ENCODE measurements at places on chromosomes 5 and 9. TPM values are rescaled to one million over a fixed set of nuclear protein-coding genes. Genes with fewer than 3 reads are reported as not detected.

Gene SPAG8
- 2.2 TPM for total RNA-seq

Gene C1QTNF3
- 4.0 TPM for total RNA-seq

Gene CCL27
- not detected for total RNA-seq

Gene PAPPA
- total RNA-seq: 2.6 TPM

Gene IFNA2
- not detected for total RNA-seq

Gene ZNF879
- total RNA-seq: 4.8 TPM

Gene F2RL1
- 13.8 TPM for total RNA-seq

Gene AK1
- 23.5 TPM for total RNA-seq

Gene ARHGEF28
- total RNA-seq: 31.5 TPM

Gene CXCL14
- 46.9 TPM for total RNA-seq

- H3K36me3 ChIP-seq: no peaks in the 10 kb centered on the region
- no peak overlapping the region for H3K4me3 ChIP-seq
- DNase-seq: no peak
- no peak overlapping the region for H3K27ac ChIP-seq
- H3K4me1 ChIP-seq: no peaks in the 10 kb centered on the region
- H3K27me3 ChIP-seq: no peaks in the 10 kb centered on the region
Measured at GRCh38 chr5:72018143-72018803, 89.0 kb upstream of the MAP1B start.

DNA sequence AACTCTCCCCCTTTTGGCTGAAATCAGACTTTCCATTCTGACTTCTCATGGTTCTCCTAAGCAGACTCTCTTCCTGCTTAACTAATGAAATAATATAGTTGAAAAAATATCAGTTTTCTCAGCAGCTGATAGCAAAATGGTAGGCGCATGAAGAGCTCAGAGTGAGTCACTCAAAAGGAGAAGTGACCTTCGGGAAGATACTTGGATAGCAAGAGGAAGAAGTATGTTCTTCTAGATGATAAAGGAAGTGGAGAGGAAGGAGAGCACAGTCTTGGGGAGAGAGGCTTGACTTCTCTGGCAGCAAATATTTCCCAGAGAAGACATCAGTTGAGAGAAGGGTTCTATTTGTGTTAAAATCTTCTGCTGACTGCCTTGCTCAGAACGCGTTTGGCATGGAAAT is 101.5 kb downstream of the TAF11L14 start:
- no peak overlapping the region for H3K4me3 ChIP-seq
- H3K27ac ChIP-seq: no peak overlapping the region
- DNase-seq: no peak

DNA sequence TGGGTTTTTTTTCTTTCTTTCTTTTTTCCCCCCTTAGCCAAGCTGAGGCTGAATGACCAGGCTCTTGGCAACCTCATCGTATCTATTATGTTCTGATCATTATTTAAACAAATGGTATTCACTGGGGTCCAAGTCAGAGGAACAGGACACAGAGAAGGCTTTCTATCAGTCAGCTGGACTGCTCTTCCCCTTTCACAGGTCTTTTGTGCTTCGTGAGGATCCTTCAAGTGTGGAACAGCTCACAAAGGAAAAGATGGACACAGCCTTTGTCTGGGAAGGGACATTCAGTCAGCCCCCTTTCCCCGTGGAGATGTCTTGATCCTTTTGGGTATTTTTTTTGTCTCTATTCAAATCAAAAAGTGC is 54.2 kb upstream of the DPYSL3 start:
- no peaks in the 10 kb centered on the region for H3K4me1 ChIP-seq
- H3K27ac ChIP-seq: no peak overlapping the region
- DNase-seq: no peak
- H3K4me3 ChIP-seq: no peak overlapping the region
- H3K27me3 ChIP-seq: no peaks in the 10 kb centered on the region
- H3K36me3 ChIP-seq: no peaks in the 10 kb centered on the region

GRCh38 chr5:102889033-102889432 is 133.9 kb downstream of the PAM start:
- H3K36me3 ChIP-seq: no peaks in the 10 kb centered on the region
- no peak for DNase-seq

GRCh38 chr5:107615299-107615817 is 55.4 kb downstream of the EFNA5 start:
- no peaks in the 10 kb centered on the region for H3K27me3 ChIP-seq
- H3K27ac ChIP-seq: no peak overlapping the region
- no peak overlapping the region for H3K4me3 ChIP-seq
- DNase-seq: no peak

GRCh38 chr9:138099803-138100598 is 222.4 kb downstream of the CACNA1B start:
- no peaks in the 10 kb centered on the region for H3K27me3 ChIP-seq
- no peak overlapping the region for H3K4me3 ChIP-seq
- no peak for DNase-seq
- H3K4me1 ChIP-seq: no peaks in the 10 kb centered on the region
- H3K27ac ChIP-seq: no peak overlapping the region

- H3K4me3 ChIP-seq: no peak overlapping the region
- H3K27me3 ChIP-seq: peaks cover 7% of the 10 kb centered on the region
- H3K36me3 ChIP-seq: no peaks in the 10 kb centered on the region
- H3K27ac ChIP-seq: no peak overlapping the region
Measured at GRCh38 chr5:132816554-132816953, 3.5 kb downstream of the SOWAHA start.

- no peaks in the 10 kb centered on the region for H3K4me1 ChIP-seq
- DNase-seq: no peak
- H3K27me3 ChIP-seq: no peaks in the 10 kb centered on the region
Measured at GRCh38 chr5:133928587-133929393, 39.6 kb downstream of the C5orf15 start.

- no peak overlapping the region for H3K4me3 ChIP-seq
- peaks cover 8% of the 10 kb centered on the region for H3K4me1 ChIP-seq
- no peaks in the 10 kb centered on the region for H3K27me3 ChIP-seq
Measured at GRCh38 chr9:113153599-113153998, 2.8 kb downstream of the SLC31A2 start.

DNA sequence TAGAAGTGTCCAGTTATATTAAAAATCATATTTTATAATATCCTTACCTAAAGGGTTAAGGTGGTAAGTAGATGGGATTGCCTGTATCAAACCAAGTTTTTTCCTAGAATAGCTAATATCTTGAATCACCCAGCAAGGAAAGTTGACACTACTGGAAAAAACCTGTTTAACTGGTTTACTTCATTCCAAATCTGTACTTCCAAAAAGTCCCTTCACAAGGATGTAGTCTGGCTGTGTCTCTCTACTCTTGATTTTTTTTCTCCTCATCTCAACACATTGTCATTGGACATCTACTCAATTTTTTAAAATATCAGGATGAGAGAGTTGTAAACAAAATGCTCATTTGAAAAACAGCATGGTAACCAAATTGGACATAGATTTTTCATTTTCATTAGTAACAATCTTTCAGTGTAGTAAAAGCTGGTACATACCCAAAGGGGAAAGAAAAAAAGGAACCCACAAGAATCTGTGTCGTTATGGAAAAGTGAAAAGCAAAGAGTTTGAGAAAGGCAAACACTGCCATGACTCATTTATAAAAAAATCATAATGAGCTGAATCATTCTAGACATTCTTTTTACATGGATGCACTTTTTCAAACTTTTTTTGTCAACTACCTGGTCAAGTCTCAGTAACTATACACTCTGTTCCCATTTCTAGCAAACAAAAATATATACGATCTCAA is 173.5 kb downstream of the GLIS3 start:
- H3K4me1 ChIP-seq: no peaks in the 10 kb centered on the region
- H3K4me3 ChIP-seq: no peak overlapping the region
- H3K27me3 ChIP-seq: no peaks in the 10 kb centered on the region
- no peaks in the 10 kb centered on the region for H3K36me3 ChIP-seq

DNA sequence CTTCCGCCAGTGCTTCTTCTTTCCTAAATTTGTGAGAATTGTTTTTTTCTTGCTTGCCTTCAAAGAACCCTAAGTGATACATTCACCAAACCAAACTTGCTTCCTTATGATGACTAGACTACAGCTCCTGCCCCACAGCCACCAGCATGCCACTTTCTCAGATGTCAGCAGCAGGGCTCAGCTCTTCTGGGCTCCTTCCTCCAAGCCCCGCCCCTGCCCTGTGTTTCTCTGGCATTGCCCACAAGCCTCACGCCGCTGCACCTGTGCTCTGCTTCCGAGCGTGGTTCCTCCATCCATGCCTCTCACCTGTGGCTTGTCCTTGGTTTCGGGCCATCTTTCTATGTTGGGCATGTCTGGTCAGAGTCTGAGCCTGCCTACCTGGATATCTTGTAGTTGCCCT is 10.6 kb downstream of the UNC5A start:
- H3K27ac ChIP-seq: no peak overlapping the region
- H3K4me3 ChIP-seq: no peak overlapping the region
- H3K36me3 ChIP-seq: no peaks in the 10 kb centered on the region
- H3K27me3 ChIP-seq: peaks cover 8% of the 10 kb centered on the region
- H3K4me1 ChIP-seq: no peaks in the 10 kb centered on the region

DNA sequence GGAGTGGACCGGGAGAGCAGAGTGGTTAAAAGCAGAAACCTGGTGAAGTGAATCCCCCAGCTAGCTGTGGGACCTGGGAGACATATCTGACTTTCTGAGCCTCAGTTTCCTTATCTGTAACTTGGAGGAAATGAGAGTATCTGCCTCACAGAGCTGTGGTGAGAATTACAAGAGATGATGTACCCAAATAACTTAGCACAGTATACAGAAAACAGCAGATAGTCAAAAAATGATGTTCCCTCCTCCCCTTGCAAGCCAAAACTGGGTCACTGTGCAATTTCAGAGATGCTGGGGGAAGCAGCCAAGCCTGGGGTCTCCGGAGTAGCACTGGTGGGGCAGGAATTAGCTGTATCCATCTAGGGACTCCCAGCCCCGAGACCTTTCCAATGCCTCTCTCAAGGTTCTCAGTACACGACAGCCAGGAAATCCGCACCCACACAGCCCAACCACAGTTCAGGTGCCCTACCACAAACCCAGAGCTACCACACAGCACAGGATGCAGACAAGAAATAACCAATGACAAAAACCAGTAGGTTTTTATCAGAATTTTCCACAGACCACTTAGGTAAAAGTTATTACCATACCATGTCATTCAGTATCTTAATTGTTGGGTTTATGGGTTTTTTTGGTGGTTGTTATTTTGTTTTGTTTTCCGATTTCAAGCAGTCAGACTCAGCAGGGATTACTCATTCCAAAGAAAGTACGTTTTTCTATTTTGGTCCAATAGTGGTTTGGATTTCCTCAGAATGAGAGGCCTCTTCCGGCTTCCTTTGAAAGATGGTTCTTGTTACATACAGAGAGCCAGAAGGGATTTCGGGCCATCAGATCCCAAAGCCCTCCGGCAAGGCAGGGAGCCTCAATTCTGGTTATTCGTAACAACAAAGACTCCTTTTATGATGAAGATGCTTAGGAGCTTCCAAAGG is 4.9 kb upstream of the HRH2 start:
- no peak for DNase-seq
- no peaks in the 10 kb centered on the region for H3K27me3 ChIP-seq
- no peaks in the 10 kb centered on the region for H3K4me1 ChIP-seq
- no peaks in the 10 kb centered on the region for H3K36me3 ChIP-seq

DNA sequence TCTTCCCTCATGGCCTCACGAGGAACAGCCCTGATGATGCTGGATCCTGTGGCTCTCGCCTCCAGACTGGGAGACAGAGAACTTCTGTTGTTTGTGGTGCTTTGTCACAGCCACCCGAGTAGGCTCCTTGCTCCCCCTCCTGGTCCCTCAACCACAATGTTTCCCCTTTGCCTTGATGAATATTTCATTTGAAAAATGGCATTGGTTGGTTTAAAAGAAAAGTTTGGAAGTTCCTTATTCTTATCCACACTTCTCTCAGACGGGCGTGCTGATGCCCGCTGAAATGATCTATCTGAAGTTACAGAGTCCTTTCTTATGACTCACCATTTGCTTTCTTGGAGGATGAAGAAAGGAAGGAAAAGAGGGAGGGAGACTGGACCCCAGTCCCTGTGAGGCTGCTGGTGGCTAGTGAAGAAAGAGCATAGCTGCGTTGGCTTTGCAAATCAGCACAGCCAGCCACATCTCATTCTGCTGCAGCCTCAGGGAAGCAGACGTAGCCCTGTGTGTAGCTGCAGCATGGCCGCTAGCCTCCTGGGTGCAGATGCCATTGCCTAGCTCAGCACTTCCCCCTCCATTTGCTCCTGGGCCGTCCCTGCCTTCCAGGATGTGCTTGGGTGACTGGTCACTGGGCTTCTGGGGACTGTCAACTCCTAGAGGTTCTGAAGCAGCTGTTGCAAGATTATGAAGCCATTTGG is 185.9 kb downstream of the ERCC6L2 start:
- H3K27ac ChIP-seq: no peak overlapping the region
- H3K27me3 ChIP-seq: no peaks in the 10 kb centered on the region
- H3K4me1 ChIP-seq: no peaks in the 10 kb centered on the region
- no peak overlapping the region for H3K4me3 ChIP-seq
- DNase-seq: no peak

DNA sequence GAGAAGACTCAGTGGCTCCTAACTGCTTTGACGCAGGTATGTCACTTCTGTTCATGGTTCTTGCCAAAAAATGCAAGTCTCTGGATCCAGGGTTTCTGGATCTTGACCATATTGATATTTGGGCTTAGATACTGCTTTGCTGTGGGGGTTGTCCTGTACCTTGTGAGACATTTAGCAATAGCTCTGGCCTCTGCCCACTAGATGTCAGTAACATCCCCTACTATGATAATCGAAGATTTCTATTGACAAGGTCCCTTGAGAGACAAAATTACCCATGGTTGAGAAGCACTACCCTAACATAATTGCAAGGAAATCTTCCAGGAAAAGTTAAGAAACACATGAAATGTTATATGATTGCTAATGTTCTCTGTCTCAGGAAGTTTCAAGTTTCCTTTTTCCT is 285.4 kb downstream of the TMEM232 start:
- no peaks in the 10 kb centered on the region for H3K4me1 ChIP-seq
- no peak overlapping the region for H3K27ac ChIP-seq
- H3K36me3 ChIP-seq: no peaks in the 10 kb centered on the region
- no peak overlapping the region for H3K4me3 ChIP-seq

DNA sequence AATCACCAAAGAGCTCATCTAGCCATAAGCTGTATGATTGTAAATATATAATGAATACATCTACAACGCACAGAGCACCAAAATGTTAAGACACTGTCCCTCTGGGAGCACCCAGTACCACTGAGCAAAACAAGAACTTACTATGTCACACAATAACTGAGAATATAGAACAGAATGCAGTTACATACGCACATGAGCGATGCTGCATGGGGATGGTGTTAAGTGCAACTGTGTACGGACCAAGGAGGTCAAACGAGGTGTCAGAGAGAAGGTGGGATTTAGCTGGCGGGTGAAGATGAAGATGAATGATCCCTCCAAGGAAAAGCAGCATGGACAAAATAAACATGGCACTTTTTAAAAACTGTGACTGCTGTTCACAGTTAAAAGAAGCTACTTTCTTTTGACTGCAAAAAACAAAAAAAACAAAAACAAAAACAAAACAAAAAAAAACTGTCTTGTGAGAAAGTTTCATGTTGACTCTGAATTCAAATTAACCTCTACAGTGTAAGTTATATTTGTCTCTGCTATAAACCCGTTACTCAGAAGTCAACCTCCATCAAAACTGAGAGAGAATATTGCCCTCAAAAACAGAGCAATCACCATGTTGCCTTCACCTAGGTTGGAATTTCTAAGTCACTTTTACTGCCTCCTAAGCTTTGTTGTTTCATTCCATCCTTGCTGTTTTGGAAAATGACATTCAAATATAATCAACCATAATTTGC is 169.6 kb upstream of the GNA14 start:
- no peaks in the 10 kb centered on the region for H3K36me3 ChIP-seq
- H3K4me3 ChIP-seq: no peak overlapping the region
- H3K4me1 ChIP-seq: no peaks in the 10 kb centered on the region
- H3K27me3 ChIP-seq: no peaks in the 10 kb centered on the region
- no peak overlapping the region for H3K27ac ChIP-seq
- no peak for DNase-seq

Data from breast epithelium (tissue), 4 donors.